ENCODE measurements at places on chromosomes 16 and 17. TPM values are rescaled to one million over a fixed set of nuclear protein-coding genes. Genes with fewer than 3 reads are reported as not detected.

- no peak overlapping the region for H3K27ac ChIP-seq
- H3K4me3 ChIP-seq, result no peak overlapping the region
- no peaks in the 10 kb centered on the region for H3K36me3 ChIP-seq
- H3K4me1 ChIP-seq, result no peaks in the 10 kb centered on the region
These were observed 9.4 kb downstream of the TMEM235 start for GRCh38 chr17:78240839-78241238.

- H3K36me3 ChIP-seq, result no peaks in the 10 kb centered on the region
- H3K27ac ChIP-seq, result no peak overlapping the region
- peaks cover 7% of the 10 kb centered on the region for H3K4me1 ChIP-seq
- H3K27me3 ChIP-seq, result no peaks in the 10 kb centered on the region
These were observed 25.3 kb downstream of the CMIP start for GRCh38 chr16:81469710-81470535.

DNA sequence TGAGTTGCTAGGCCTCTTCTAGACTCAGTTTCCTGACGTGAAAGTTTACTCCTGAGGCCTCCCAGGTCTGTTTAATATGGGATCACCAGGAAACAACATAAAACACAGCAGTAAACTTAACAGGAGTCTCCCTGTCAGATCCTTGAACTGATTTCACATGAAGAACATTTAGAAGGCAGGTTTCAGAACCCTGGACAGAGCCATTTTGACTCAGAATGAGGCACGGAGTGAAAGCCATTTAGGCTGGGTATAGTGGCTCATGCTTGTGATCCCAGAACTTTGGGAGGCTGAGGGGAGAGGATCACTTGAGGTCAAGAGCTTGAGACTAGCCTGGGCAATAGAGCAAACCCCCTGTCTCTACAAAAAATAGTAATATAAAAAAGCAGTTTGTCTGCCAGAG lies 289.1 kb downstream of the CA10 start:
- H3K4me3 ChIP-seq, result no peak overlapping the region
- no peak for DNase-seq
- no peak overlapping the region for H3K27ac ChIP-seq
- H3K4me1 ChIP-seq, result no peaks in the 10 kb centered on the region
- H3K36me3 ChIP-seq, result no peaks in the 10 kb centered on the region

DNA sequence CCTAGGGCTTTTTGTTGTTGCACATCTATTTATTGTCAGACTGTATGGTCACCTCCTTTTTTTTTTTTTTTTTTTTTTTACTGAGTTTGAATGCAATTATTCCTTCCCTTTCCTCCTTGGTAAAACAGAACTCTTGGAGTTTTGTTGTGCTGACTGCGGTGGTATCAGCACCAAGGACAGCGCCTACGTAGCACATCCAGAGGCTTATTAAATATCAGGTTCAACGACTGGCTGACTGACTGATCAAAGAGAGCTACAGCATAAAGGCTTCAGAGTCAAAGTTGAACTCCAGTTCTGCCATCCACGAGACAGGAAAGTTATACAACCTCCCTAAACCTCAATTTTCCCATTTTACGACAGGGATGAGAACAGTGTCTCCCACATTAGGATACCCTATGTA lies 86.1 kb upstream of the RBFOX1 start:
- no peak overlapping the region for H3K4me3 ChIP-seq
- peak; percentile 42 for DNase-seq
- H3K27ac ChIP-seq, result no peak overlapping the region
- no peaks in the 10 kb centered on the region for H3K36me3 ChIP-seq
- H3K4me1 ChIP-seq, result no peaks in the 10 kb centered on the region
- H3K27me3 ChIP-seq, result no peaks in the 10 kb centered on the region

DNA sequence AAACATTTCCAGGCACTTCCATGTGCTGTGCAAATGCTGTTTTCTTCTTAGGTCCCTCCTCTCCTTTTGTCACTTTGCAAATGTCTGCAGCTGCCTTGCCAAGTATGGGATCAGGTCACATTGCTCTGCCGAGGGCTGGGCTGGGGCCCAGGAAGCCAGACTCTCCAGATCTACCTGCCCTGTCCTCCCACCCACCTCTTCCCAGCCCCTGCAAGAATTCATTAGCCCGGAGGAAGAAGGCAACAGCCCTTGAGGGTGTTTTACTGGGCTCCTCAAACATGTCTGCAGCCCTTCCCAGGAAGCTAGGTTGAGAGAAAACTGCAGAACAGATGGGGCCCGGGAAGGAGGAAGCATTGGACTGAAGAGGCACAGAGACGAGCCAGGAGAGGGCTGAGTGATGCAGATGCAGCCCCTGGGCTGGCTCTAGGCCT lies 47.1 kb downstream of the WSB1 start:
- H3K4me3 ChIP-seq, result no peak overlapping the region
- no peaks in the 10 kb centered on the region for H3K27me3 ChIP-seq
- no peak for DNase-seq
- H3K27ac ChIP-seq, result no peak overlapping the region
- peaks cover 3% of the 10 kb centered on the region for H3K4me1 ChIP-seq

GRCh38 chr17:17493249-17493985 lies 2.8 kb downstream of the RASD1 start:
- no peaks in the 10 kb centered on the region for H3K27me3 ChIP-seq
- H3K4me1 ChIP-seq, result peaks cover 7% of the 10 kb centered on the region
- peaks cover 18% of the 10 kb centered on the region for H3K36me3 ChIP-seq
- peak overlapping the region; percentile 85 for H3K27ac ChIP-seq

DNA sequence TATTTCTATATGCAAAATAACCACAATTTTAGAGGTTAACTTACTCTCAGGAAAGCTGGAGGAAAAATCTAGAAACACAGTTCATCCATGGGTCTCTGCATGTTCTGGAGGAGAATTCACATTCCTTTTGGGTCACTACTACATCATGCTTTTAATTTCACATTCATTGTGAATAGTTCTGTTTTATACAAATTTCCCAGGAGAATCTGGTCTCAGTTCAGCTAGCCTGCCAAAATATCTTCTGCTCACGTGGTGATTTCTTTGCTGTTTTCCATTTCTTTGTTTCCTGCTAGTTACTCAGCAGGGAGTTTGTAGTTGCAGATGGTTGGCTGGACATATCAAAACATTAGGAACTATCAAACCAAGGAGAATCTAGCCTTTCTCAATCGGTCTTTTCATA lies at the start of gene ABCA9:
Gene ABCA9 (minus strand): TSS at position 106 of the 400 bp plus-strand sequence. CDS start 9,801 bp downstream, outside the sequence.
- DNase-seq, result no peak
- H3K4me1 ChIP-seq, result no peaks in the 10 kb centered on the region
- H3K36me3 ChIP-seq, result no peaks in the 10 kb centered on the region
- H3K4me3 ChIP-seq, result no peak within 1 kb of the TSS
- H3K27me3 ChIP-seq, result no peaks in the 10 kb centered on the region

GRCh38 chr17:39365872-39366271 lies 35.6 kb downstream of the FBXL20 start:
- H3K4me3 ChIP-seq, result no peak overlapping the region
- no peaks in the 10 kb centered on the region for H3K36me3 ChIP-seq
- H3K27ac ChIP-seq, result no peak overlapping the region
- H3K4me1 ChIP-seq, result peaks cover 9% of the 10 kb centered on the region
- no peaks in the 10 kb centered on the region for H3K27me3 ChIP-seq

DNA sequence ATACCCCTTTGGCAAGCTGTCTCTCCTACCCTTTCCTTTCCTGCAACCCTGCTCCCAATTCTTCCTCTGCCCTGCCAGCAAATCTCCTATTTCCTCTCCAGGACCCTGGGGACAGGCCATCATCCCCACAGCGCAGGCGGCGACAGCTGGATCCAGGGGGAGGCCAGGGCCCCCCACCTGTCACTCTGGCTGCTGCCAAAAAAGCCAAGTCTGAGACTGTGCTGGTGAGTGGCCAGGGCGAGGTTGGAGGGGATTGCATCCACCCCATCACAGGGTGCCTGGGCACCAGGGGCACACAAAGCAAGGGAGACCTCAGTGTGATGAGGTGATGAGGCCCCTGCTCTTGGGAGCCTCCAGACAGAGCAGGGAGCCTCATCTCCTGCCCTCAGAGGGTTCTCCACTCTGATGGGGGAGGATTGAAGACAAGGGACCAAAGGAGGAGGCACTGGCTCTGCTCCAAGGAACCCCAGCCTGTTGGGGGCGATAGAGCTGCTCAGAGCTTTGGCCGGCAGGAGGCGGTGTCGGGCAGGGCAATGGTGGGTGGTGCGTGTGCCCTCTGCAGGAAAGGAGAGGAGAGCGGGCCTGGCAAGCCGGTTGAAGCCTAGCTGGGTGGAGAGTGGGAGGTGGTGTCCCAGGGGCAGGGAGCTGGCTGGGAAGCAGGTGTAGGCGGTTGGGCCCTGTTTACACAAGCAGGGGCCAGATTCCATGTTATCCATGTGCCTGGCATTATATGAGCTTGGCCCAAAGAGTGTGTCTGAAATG lies 15.6 kb upstream of the PDK2 start:
- no peaks in the 10 kb centered on the region for H3K4me1 ChIP-seq
- no peak overlapping the region for H3K27ac ChIP-seq
- H3K36me3 ChIP-seq, result peaks cover 71% of the 10 kb centered on the region
- H3K4me3 ChIP-seq, result no peak overlapping the region

The TNS4 gene
- total RNA-seq, result 5.4 TPM

The GRB7 gene
- total RNA-seq, result 7.4 TPM
